ENCODE measurements at places on chromosomes 4 and X.
A peak's percentile ranks its signal among the peaks of the same experiment; 100 is the strongest.

- DNase-seq: peak; percentile 36
Measured at GRCh38 chr4:19831644-19832285, 419.9 kb upstream of the SLIT2 start.

- DNase-seq: no peak
Measured at GRCh38 chr4:76212851-76213414, 691 bp downstream of the SCARB2 start.

GRCh38 chr4:71540749-71541269, 202.0 kb downstream of the SLC4A4 start:
- no peak for DNase-seq

DNA sequence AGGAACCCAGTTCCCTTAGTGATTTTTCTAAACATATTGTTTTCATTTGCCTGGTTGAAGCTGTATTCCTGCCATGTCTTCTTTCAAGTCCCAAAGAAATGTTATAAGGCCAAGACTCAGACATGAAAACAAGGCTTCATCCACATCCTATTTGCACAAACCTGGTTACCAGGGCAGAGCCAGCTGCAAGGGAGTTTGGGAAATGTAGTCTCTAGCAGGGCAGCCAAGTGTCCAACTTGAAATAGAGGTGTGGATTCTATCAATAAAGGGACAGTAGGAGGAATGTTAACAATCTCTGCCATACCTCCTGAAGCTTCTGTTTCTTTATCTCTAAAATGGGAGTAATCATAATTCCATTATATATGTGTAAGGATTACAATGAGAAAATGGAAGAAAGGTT, 56.6 kb downstream of the INTS12 start:
- no peak for DNase-seq

GRCh38 chr4:2322227-2322626, 60.3 kb upstream of the MXD4 start:
- DNase-seq: no peak

DNA sequence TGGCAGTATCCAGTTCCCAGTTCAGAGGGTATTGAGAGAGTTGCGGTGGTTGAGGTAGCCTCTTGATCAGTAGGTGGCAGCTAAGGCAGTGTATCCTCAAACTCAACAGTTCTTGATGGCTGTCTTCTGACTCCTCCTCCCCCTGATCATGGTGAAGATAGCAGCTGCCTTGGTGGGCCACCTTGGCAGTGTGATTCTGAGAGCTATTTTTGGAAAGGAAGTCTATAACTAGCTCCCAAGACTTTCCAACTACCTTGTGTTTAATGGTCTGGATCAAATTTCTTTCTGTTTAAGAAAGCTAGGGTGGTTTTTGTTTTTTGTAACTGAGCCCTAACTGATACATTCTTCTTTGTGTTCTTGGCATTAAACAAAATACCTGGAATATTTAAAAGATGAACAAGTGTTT, 10.5 kb upstream of the TBC1D19 start:
- DNase-seq: peak; percentile 42

- DNase-seq: peak; percentile 60
Measured at GRCh38 chr4:144645631-144646522, at the start of gene HHIP. TSS of gene HHIP (plus strand) at chr4:144646156. CDS start at chr4:144646676, 520 bp downstream.

GRCh38 chrX:31608638-31609037, 536.8 kb upstream of the FTHL17 start:
- peak; percentile 1 for DNase-seq

DNA sequence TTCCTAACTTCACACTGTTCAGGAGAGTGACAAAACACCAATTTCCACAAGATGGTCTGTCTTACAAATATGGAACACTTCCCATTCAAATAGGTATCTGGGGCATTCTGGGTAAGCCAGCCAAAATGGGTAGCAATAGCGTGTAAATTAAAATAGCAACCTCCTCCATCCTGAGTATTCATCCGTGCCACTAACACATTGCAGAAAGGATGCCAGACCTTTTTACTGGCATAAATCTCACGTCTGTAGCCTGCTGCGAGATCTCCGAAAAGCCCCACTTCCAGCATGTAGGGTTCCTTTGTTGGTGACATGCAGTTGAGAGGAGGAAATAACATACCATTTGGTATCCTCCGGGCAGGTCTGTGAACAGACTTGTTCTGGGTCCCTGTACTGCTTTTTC, 52.7 kb upstream of the RAI2 start:
- no peak for DNase-seq

- DNase-seq: peak; percentile 25
Measured at GRCh38 chr4:184434501-184435066, 39.8 kb downstream of the IRF2 start.

All from fibroblast of skin of right biceps (primary cell).